ENCODE measurements at places on chromosomes 13 and 19. TPM values are rescaled to one million over a fixed set of nuclear protein-coding genes. Genes with fewer than 3 reads are reported as not detected.

DNA sequence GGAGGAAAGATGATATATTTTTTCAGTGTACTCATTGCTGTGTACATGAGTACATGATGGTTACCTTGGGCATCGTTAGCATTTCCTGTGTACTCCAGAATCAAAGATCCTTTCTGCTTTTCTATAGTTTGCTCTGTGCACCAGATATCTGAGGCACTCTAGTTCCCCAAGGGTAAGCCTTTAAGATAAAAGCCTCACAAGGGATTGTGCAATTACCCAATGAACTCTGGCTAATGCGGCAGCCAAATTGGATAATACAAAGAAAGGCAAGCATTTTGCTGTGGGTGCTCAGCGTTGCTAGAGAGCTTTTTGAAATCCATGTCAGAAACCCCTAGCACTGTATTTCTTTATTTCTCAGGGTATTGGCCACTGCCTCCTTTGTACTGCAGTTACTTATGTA is 2.9 kb downstream of the CYSLTR2 start:
- DNase-seq: no peak

DNA sequence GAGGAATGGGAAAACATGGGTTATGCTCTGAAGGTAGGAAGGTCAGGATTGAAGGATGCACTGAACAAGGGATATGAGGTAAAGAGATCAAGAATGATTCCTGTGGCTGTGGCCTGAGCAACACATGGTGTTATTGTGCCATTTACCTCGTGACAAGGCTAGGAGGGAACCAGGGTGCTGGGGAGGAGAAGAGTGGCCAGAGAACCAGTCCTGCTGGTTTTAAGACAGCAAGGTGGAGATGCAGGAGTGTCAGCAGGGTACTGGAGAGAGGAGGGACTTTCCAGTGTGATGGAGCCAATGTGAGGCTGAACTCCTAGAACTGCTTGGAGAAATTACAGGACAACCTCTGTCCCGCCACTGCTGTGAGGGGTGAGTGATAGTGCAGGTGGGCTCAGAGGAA is 282.4 kb downstream of the MYO16 start:
- DNase-seq: no peak

The PODNL1 gene
- 1.4 TPM for total RNA-seq

DNA sequence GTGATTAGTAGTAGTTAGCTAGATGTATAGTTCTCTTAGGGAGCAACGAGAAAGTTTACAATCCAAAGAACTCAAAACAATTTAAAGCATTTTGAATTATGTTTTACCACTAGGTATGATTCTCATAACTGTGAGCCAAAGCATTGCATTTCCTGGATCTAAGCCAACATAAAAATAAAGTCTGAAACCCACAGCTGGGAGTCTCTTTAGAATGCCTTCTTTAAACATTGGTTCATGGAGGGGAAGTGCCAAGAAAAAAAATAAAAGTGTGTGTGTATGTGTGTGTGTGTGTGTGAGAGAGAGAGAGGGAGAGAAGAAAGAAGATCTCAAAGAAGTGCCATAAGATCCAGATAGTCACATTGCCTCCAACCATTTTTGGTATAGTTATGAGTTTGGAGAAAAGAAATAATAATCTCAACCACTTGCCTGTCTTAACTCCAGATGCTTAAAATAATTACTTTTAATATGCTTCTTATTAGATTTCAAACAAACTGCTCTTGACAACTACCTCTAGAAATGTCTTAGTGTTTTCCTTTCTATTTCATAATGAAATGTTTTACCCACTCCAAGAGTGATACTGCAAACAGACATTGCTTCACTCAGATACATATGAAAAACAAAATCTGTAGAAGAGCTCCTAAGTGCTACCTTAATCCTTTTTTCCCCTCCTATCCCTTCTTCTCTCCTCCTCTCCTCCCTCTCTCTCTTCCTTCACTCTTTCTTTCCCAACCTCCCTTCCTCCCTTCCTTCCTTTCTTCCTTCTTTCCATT is 554.1 kb downstream of the KCTD12 start:
- DNase-seq: no peak

DNA sequence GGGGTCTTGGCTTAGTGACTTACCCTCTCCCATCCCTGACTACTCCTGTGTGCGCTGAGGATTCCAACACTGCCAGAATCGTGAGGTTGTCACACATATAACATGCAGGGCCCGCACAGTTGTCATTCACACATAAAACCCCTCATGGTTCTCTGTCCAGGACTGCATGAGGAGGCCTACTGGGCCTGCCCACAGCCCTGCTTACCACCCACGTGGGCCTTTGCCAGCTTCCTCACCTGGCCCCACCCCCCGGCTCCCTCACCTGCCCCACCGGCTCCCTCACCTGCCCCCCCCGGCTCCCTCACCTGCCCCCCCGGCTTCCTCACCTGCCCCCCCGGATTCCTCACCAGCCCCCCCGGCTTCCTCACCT is 197.2 kb downstream of the TEX29 start:
- DNase-seq: no peak

The NMRK2 gene
- 0.21 TPM for total RNA-seq

The LIM2 gene
- not detected for total RNA-seq

The N4BP2L1 gene
- 1.8 TPM for total RNA-seq

The ZNF154 gene
- total RNA-seq: not detected

The EDDM13 gene
- total RNA-seq: not detected

- no peak for DNase-seq
These were observed 6.7 kb downstream of the CEACAM4 start for GRCh38 chr19:41620171-41620570.

DNA sequence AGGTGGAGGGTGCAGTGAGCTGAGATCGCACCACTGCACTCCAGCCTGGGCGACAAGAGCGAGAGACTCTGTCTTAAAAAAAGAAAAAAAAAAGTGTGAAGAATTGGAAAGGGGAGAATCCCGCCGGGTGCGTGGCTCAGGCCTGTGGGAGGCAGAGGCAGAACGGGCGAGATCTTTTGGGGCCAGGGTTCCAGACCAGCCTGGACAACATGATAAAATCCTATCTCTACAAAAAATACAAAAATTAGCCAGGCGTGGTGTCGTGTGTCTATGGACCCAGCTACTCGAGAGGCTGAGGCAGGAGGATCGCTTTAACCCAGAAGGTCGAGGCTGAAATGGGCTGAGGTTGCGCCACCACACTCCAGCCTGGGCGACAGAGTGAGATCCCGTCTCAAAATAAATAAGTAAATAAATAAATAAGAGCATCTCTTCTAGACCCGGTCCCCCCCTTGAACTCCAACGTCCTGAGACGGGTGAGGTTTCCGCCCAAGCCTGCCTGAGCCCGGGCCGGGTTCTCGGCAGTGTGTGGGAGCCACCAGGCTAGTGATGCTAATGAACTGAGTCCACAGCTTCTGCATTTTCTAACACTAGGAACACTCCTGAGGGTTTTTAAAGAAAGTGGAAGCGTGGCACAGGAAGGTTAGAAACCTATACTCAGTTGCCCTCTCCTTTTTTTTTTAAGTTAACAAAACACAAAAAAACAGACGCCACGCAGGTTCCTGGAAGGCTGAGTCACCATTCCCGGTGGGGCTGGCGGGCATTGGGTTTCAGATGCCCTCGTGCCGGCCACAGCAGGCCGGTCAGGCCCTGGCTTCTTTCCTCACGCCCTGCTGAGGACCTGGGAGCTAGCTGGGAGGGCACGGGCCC is 22.0 kb downstream of the GPX4 start:
- DNase-seq: no peak

- no peak for DNase-seq
These were observed 56.6 kb downstream of the TUBGCP3 start for GRCh38 chr13:112531263-112531794.

GRCh38 chr19:4896372-4896771 is 6.3 kb downstream of the ARRDC5 start:
- no peak for DNase-seq

The CLEC11A gene
- total RNA-seq: not detected
